ENCODE measurements at places on chromosomes 16 and 17. TPM values are rescaled to one million over a fixed set of nuclear protein-coding genes. Genes with fewer than 3 reads are reported as not detected.

The CSNK1D gene
- total RNA-seq, result 47.1 TPM

The TMED6 gene
- not detected for total RNA-seq

The NPIPA2 gene
- total RNA-seq, result not detected

The BORCS6 gene
- total RNA-seq, result 4.2 TPM

The RHBDF1 gene
- 35.7 TPM for total RNA-seq

The CHST5 gene
- not detected for total RNA-seq

The KRTAP9-4 gene
- total RNA-seq, result not detected

The CEP295NL gene
- total RNA-seq, result 2.0 TPM

The TNP2 gene
- total RNA-seq, result not detected

The KRT27 gene
- not detected for total RNA-seq

The PROCA1 gene
- 0.90 TPM for total RNA-seq

The TRIM16 gene
- 61.6 TPM for total RNA-seq

The EPX gene
- total RNA-seq, result not detected

The PYDC1 gene
- total RNA-seq, result not detected

The MT1G gene
- total RNA-seq, result not detected

All from smooth muscle cell of the coronary artery (primary cell).